ENCODE measurements at places on chromosomes 1 and 21.

- DNase-seq: no peak
These were observed 402.6 kb downstream of the SIPA1L2 start for GRCh38 chr1:232227306-232227705.

- DNase-seq: no peak
These were observed at the start of gene NPHS2 for GRCh38 chr1:179575497-179576314. Gene NPHS2, minus strand, starts transcription at chr1:179575948. Its CDS starts 84 bp downstream, at chr1:179575864.

- DNase-seq: peak; percentile 18
These were observed 97.5 kb upstream of the KIAA1614 start for GRCh38 chr1:180815188-180815587.

- DNase-seq: no peak
These were observed 11.8 kb downstream of the AGT start for GRCh38 chr1:230701895-230702768.

- no peak for DNase-seq
These were observed 1.2 kb downstream of the TMEM234 start for GRCh38 chr1:32220746-32221580.

DNA sequence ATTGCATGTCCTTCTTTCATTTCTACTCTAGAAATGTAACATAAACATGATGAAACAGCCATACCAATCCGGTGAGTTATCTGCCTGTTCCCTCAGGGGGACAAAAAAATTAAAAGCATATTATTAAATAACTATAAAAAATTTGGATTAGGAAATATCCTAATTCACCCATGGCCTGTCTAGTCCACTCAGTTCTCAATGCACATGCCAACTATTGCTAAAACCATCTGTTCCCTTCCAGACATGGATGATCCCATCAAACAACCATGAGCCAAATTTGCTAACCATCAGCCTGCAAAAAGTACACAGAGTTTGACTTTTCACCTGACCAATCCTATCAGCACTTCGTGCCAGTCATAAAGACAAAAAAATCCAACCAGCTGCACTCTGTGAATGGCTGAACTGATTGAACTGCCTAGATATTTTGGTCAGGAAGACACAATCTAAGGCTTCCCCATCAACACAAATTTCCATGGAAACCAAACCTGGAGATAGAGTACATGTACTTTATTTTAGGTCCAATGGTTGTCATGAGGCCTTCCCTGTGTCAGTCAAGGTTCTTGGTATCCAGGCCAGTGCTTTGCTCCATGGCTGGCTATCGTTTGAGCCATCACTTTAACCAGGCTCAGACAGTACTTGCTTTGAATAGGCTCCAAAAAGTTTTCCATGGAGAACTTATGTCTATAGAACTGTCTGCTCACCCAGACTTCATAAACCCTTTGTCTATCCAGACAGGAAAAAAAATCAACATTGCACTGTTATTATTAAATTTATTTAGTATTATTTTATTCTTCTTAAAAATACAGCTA is 570.8 kb downstream of the LTN1 start:
- DNase-seq: no peak

- no peak for DNase-seq
These were observed 92.9 kb upstream of the TSPAN2 start for GRCh38 chr1:115182012-115182715.

DNA sequence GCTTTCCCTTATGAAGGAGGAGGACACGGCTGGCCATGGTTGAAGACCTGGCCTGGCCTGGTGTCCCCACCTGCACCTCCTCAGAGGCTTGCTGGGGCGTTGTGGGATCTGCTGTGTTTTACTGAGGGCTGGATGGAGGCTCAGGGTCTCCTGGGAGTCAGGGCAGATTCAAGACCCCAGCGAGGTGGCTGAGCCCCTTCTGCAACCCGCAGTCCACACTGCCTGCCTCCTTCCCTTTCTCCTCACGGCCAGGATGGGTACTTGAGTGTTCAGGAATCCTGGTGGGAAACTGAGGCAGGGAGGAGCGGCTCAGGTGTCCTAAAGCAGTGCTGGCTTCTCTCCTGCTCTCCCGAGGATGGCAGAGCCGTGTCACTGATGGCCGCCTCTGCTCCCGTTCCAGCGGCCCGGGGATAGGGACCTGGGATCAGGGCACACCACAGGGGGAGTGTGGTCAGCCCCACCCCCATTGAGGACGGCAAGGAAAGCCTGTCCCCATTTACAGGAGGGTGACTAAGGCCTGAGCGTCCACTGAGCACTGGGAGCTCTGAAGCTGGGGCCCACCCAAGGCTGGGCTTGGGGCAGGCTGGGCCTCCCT is 47.5 kb downstream of the TRPM2 start:
- no peak for DNase-seq

GRCh38 chr1:153250166-153250565 is 9.3 kb upstream of the LORICRIN start:
- no peak for DNase-seq

- no peak for DNase-seq
These were observed 40.1 kb downstream of the TRAPPC10 start for GRCh38 chr21:44052071-44052829.

GRCh38 chr1:35506960-35507912 is 50.0 kb downstream of the KIAA0319L start:
- no peak for DNase-seq

- no peak for DNase-seq
These were observed 79.4 kb upstream of the USH2A start for GRCh38 chr1:216502528-216503162.

DNA sequence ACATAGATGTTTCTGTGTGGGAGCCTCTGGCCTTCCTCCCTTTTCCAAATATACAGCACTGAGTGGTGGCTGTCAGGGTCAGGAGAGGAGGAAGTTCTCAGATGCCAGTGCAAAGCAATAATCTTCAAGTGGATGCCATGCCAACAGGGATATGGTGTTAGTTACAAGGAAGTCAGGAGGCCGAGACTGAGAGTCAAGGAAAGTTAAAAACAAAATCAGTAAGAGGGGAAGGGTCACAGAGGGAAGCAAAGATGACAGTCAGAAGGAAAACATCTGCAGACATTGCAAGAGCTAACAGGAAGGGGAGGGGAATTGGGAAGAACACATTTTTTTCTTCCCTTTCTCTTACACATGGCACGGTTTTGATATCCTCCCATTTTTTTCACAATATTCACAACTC is 691.4 kb downstream of the ADGRL2 start:
- no peak for DNase-seq

DNA sequence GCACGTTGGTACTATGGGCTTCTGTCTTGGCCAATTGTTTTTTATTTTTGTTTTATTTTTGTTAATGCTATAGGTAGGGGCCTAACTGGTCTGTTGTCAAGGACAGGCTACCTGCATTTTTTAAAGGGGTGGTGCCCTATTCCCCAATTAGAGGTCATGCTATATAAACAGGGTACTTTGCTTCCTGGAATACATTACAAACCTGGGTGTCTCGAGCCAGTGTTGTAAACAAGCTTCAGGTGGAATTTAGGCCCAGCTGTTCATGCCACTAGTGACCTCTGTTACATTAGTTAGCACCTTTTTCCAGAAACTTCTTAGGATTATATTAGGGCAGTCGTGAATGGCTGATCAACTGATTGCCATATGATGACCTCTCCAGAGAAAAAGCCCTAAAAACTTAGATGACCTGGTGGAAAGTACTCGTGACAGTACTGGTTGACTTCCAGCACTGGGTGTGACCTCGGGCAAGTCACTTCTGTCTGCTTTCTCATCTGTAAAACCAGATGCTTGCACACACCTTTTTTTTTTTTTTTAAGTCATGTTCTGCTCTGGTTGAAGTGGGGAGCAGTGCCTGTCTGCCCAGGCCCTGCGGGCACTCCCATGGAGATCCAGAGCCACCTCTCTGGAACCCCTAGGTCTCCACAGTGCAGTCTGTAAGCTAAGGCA is 46.5 kb downstream of the ELK4 start:
- DNase-seq: no peak

- no peak for DNase-seq
These were observed 28.7 kb upstream of the RASAL2 start for GRCh38 chr1:178065250-178065649.

DNA sequence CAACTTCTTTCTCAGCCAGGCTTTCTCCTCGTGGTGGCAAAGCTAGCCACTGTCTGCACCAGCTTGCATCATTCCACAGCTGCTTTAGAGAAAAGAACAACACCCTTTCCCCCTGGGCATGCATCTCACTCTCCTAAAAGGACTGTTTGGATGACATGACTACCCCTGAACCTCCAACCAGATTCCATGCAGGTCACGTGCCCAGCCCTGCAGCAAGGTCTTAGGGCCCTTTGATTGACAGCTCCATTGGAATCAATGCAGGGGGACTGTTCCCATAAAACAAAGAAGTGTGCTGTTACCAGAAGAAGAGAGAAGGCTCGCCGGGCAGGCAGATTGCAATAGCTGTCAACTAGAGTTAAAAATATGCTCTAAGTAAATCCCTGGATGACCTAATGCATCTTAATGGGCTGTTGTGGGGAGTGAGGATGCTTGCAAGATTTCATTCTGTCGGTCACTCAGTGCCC is 24.4 kb downstream of the KCNA2 start:
- no peak for DNase-seq

GRCh38 chr1:16430606-16431005 is 6.6 kb downstream of the SPATA21 start:
- no peak for DNase-seq

DNA sequence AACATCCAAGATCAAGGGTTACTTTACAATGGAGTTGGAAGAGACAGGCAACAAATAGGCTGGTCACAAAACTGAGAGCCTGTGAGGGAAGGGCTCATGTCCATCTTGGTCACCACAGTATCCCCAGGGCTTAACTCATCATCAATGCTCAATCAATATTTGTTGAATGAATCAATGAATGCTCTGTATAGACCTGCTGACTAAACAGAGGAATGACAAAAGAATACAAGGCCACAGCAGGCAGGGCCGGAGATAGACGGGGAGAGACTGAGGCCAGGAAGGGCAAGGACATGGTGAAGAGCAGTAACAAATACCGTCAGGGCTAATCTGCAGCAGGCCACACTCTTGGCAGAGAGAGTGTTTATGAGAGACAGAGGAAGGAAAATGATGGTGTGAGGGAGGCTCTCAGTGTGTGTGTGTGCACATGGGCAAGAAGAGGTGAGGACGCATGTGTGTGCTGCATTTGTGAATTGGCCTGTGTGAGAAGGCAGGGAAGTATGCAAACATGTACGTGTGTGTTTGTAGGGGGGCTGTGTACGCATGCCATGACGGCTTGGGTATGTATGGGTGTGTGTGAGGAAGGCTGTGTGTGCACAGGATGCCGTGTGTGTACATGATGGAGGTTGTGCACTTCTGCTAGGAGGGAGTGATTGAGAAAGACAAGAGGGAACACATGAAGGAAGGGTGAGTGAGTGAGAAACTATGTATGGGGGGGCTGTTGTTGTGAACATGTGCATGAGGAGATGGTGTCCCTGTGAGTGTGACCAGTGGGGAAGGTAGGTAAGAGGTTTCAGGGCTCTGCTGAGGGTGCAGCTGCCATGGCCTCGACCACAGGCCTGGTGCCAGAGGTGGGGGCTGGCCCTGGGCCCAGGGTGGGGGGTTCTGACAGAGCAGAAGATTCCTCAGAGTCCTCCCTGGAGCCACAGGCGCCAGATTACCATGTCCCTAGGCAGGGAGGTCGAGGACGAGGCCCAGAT is 15.4 kb downstream of the AHDC1 start:
- no peak for DNase-seq

DNA sequence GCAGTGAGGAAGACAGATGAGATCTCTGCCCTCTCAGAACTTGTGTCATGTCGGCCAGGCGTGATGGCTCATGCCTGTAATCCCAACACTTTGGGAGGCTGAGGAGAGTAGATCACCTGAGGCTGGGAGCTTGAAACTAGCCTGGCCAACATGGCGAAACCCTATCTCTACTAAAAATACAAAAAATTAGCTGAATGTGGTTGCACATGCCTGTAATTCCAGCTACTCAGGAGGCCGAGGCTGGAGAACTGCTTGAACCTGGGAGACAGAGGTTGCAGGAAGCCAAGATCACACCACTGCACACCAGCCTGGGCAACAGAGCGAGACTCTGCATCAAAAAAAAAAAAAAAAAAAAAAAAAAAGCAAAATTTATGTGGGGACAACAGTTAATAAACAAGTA is 40.9 kb upstream of the RALGPS2 start:
- no peak for DNase-seq

DNA sequence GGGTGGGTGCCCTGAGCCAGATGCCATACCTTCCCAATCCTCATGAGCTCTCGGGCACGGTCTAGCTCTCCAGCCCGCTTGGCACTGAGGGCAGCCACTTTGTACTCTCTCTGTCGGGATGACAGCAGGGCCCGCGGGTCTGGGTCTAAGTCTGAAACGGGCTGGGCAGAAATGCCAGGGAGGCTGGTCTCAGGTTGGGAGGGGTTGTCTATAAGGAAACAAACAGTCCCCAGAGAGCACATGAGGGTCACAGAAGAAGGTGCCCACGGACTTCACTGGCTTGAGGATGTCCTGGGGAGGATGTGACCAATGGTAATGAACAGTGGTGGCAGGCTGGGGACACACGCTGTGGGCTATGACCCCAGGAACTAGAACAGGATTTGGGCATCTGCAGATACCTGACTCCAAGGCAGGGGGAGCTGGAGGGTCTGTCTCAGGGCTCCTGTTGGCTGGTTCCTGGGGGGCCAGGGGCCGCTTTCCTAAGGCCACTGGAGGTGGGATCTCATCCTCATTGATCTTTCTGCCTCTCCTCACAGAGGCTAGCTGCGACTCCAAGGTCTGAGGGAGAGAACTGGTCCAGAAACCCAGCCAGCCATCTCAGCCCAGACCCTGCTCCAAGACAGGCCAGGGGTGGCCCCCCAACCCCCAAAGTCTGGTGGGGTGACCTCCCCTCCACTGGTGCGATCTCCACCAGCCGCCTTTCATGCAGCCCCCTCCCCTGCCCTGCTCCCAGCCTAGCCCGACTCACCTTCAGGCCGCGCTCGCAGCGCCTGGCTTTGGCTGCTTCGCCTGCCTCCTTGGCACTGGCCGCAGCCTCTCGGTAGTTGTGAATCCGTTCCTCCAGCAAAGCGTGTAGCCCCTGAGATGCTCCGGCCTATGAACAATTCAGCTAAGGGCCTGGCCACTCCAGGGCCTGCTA is 6.1 kb downstream of the CC2D1B start:
- no peak for DNase-seq

DNA sequence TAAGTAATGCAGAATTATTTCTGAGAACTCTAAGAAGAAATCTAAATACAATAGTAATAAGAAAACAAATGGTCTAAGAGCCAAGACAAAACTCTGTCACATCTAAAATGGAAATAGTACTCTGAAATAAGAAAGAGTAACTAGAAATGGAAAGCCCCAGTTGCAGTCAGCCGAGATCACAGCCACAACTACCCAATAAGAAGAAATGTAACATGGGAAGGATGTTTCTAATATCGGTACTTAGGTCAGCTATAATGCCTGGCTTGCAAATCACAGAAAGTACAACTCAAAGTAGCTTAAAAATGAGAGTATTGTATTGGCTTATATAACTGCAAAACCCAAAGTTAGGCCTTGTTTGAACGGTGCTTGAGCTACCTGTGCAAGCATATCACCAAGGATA is 58.6 kb upstream of the USP25 start:
- no peak for DNase-seq
